ENCODE measurements at places on chromosomes 3 and 15. TPM values are rescaled to one million over a fixed set of nuclear protein-coding genes. Genes with fewer than 3 reads are reported as not detected.

NME9 gene
- total RNA-seq, result 0.41 TPM

TLE3 gene
- 123 TPM for total RNA-seq

LEKR1 gene
- total RNA-seq, result 1.9 TPM

BTLA gene
- total RNA-seq, result 1.4 TPM

GOLGA6L7 gene
- not detected for total RNA-seq

TOPBP1 gene
- total RNA-seq, result 22.8 TPM

C2CD4A gene
- 0.29 TPM for total RNA-seq

ESYT3 gene
- 0.70 TPM for total RNA-seq

GOLGA6B gene
- total RNA-seq, result not detected

CHMP2B gene
- 63.8 TPM for total RNA-seq

COL8A1 gene
- 0.75 TPM for total RNA-seq

IQCF5 gene
- total RNA-seq, result not detected

NR2F2 gene
- total RNA-seq, result 79.3 TPM

SENP8 gene
- total RNA-seq, result 3.0 TPM

CA12 gene
- total RNA-seq, result 213 TPM

NIT2 gene
- 27.0 TPM for total RNA-seq

CACNA2D2 gene
- 4.9 TPM for total RNA-seq

HESX1 gene
- total RNA-seq, result 0.58 TPM

STARD9 gene
- total RNA-seq, result 42.8 TPM

GADL1 gene
- not detected for total RNA-seq

WDR49 gene
- 0.95 TPM for total RNA-seq

CYP1A2 gene
- total RNA-seq, result not detected

CLEC3B gene
- total RNA-seq, result 14.7 TPM

STOML1 gene
- 12.4 TPM for total RNA-seq

IFRD2 gene
- total RNA-seq, result 59.8 TPM

HDAC11 gene
- 23.0 TPM for total RNA-seq

Measured in mucosa of descending colon (tissue), 3 donors.